T follicular helper cell (primary cell): ENCODE measurements at places on chromosomes 2 and 18.

- DNase-seq: no peak
Observed at GRCh38 chr2:109256111-109256510, 127.1 kb downstream of the SH3RF3 start.

DNA sequence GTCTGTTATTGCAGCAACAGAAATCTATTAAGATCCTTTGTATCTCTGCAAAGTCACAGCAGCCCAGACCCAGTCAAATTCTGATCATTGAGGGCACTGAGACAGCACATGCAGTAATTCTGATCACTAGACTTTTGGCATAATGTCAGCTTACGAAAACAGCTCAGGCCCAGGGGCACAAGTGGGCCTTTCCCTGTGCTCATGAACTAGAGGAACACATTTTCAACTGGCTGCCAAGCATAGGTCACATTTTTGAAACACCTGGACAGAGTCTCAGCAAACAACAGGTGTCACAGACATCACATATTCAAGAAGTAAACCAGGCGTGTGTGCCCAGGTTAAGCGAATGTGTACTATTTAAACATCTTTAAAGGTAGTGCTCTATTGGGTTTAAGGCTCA is 13.7 kb downstream of the DOCK10 start:
- DNase-seq: no peak

GRCh38 chr2:221778025-221778424 is 205.9 kb upstream of the EPHA4 start:
- DNase-seq: no peak

- no peak for DNase-seq
Observed at GRCh38 chr2:32124660-32125059, 41.0 kb upstream of the SLC30A6 start.

GRCh38 chr2:153387203-153387602 is 91.4 kb downstream of the RPRM start:
- no peak for DNase-seq

GRCh38 chr18:76518123-76518859 is 23.2 kb upstream of the ZNF516 start:
- no peak for DNase-seq

DNA sequence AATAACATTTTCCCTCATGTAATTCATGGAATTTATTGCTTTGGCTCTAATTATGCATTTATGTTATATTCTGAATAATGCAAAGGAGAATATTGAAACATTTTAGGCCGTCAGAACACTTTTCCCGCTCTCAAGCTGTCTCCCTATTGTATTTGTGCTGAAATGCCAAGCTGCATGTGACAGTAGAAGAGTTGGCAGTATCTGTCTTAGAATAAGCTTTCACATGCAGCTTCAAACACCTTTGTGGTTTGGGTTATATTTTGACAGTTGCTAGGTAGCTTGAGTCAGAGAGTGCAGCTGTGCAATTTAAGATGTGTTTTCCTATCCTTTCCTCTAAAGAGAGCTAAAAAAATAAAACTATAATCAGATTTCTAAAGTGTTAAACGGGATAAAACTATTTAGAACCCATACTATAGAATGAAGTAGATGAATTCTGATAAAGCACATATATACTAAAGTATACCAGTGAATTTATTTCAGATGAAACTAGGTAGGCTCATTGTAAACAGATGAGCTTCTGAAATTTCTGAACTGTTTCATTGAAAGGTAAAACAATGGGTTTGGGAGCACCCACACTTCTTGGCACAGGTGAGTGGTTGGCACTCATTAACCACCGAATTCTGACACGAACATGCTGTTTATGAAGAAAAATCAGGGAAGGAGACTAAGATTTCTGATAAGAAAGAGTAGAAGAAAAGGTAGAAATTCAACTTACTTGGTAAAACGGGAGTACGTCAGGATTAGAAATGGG is 43.4 kb downstream of the PLCL1 start:
- DNase-seq: no peak

DNA sequence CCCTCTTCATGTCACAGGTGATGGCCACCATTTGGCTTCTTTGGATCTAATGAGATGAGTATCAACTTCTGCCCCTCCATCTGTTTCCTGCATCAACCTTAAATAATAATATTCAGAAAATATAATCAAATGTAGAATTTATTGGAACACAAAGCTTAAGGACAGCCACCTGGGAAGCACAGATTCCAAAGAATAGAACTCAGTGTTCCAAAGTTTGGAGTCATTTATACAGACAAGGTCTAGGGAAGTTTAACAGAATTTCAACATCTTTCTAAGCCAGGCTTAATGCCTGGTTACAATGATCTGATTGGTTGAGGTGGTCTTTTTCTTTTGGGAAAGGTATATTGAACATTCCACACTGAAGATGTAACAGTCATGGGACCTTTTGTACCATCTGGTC is 218.0 kb upstream of the PIEZO2 start:
- DNase-seq: no peak

- no peak for DNase-seq
Observed at GRCh38 chr18:50790241-50790640, 29.6 kb downstream of the MRO start.

DNA sequence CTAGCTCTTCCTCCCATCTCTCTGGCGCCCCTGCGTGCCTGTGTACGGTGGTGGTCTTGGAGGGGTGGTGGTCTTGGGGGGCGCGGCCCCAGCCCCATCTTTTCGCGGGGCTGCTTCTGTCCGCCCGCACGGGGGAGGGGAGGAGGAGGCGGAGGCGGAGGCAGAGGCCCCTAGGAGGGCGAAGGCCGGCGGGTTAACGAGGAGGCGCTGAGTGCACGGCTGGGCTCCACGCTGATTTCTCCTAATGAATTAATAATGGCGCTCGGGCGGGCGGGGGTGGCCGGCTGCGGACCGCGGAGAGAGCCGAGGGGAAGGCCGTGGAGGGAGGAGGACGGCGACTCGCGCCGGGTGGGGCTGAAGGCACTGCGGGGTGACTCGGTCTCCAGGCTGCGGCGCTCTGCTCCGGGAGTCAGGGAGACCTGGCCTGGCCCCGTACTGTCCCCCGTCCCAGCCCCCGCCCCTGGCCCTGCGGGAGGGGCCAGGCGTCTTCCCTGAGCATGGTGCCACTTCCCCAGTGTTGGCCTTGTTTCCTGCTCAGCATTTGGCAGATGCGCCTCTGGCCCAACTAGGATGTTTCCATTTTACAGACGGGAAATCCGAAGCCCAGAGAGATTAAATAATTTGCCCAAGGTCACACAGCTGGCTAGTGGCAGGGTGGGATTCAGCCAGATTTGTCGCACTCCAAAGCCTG is 6.0 kb downstream of the GAREM2 start:
- no peak for DNase-seq

GRCh38 chr18:44682871-44683221 is 2.2 kb downstream of the SETBP1 start:
- no peak for DNase-seq

GRCh38 chr2:221961561-221961960 is 337.2 kb downstream of the PAX3 start:
- no peak for DNase-seq

DNA sequence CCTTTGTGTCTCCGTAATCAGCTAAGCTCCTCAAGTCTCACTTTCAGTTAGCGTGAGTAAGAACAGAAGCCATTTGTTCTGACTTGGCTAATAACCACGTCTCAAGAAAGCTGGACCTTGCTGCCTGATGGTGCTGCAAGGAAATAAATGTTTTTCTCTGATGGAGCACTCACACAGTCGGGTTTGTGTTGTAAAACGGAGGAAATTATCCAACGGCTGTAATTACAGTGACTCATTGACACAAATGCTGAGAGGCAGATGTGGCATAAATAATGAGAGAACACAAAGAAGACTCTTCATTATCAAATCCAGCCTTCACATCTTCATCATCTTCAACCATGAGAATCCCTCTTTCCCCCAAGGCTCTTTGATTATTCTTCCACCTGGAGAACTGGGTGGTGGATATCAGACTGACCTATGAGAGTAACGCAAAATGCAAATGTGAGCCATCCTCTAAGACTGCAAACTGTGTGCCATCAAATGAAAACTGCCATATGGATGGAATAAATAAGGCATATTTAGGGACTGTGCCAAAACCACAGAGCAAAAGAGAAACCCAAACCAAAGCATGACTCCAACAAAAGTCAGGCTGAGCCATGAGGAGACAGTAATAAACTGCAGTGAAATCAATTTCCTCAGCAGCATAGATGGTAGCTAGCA is 252.6 kb downstream of the RND3 start:
- DNase-seq: no peak

DNA sequence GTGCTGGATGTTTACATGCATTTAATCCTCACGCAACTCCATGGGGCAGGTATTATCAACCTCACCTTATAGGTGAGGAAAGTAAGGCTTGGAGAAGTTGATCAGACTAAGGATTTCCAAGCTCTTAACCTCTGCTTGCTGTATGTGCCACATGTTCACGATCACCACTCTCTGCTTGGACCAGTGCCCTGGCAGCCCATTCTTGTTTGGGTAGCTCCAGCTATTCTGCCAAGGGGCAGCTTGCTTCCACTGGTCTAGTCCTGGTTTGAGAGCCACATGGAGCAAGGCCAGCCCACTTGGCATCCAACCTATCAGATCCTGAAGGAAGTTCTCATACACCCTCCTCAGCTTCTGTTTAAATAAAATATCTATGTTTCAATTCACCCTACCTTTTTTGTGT is 14.3 kb downstream of the PLB1 start:
- DNase-seq: no peak

- DNase-seq: no peak
Observed at GRCh38 chr2:58594175-58594574, 353.1 kb upstream of the FANCL start.

DNA sequence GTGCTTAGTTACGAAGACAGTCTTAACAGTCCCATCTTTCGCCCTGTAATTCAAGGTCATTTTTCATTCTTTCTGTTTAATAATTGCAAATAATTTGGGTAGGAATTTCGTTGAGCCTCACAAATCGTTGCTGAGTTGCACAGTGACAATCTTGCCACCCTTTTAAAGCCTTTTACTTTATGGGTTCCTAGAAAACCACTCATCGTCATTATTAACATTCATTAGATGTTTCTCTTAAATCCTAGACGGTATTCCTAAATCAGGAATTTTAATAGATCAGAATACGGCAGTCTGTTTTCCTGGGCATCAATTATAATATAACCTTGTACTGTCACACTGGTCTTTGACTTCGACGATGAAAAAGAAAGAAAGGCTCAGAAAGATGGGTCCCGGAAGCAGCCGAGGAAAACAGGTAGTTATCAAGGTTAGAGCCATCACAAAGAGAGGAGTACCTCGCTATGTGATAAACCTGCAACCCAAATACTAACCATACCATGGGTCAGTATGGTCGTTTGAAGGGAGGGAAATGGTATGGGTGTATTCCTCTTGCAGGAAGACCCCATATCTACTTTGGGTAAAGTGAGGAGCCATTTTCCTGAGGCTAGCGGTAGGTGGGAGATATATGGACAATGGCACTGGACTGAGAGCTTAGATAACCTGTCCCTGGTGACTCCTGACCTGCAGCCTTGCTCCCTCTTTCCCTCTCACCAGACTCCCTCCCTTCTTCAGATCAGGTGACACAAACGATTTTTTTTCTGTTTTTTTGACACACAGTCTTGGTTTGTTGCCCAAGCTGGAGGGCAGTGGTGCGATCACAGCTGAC is 981 bp upstream of the SF3B1 start:
- DNase-seq: no peak

- DNase-seq: no peak
Observed at GRCh38 chr2:3657881-3658280, at the start of gene ALLC. Gene ALLC, plus strand, starts transcription at chr2:3658200. Its CDS starts 12,958 bp downstream, at chr2:3671158.

GRCh38 chr18:46506974-46507586 is 149.9 kb downstream of the LOXHD1 start:
- DNase-seq: no peak

DNA sequence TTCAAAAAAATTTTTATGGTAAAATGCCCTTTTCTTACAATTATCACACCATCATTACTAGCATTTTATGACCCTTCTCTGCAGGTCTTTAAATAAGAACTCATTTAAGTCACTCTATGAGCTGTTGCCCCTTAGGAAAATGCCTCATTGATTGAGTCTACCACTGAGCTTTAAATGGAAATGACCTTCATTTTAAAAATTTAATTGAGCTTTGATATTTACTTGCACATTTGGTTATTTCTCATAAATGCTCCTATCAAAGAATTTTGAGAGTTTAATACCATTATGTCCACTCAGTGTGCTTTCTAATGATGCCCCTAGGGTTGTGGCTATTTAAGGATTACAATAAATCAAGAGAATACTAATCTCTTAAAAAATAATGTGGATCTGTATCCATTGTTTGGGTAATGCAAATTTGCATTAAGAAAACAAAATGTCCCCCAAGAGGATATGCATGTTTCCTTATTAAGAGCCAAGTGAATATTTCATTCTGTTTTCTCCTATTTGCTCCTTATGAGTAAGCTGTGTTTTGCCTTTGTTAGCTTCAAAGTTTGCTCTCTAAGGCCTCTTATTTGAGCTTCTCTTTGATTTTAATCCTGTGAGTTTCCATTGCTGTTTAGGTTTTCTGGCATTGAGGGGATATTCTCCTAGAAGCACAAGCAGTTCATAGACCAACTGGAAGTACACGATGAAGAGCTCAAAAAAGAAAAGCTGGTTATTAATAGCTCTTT is 69.8 kb downstream of the CERS6 start:
- no peak for DNase-seq

GRCh38 chr18:79069717-79070151 is 540 bp downstream of the ATP9B start:
- DNase-seq: no peak

DNA sequence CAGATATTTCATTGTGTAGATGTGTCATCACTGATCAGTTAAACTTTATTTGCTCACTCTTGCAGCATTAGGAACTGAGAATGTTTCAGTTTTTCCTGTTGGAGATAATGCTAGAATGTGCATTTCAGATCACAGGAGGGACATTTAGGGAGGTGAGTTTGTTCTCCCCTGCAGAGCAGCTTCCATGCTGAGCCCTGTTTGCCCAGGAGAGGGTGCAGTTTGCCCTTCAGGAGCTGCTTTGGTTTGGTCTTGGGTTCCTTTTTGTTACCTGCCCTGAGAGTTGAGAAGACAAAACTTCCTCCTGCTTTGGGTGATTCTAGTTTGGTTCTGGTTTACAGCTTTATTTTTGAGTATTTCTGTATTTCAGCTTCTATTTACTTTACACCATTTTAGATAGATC is 49.9 kb downstream of the DGKD start:
- DNase-seq: peak; percentile 55

- no peak for DNase-seq
Observed at GRCh38 chr2:189865826-189866225, 81.6 kb downstream of the PMS1 start.

DNA sequence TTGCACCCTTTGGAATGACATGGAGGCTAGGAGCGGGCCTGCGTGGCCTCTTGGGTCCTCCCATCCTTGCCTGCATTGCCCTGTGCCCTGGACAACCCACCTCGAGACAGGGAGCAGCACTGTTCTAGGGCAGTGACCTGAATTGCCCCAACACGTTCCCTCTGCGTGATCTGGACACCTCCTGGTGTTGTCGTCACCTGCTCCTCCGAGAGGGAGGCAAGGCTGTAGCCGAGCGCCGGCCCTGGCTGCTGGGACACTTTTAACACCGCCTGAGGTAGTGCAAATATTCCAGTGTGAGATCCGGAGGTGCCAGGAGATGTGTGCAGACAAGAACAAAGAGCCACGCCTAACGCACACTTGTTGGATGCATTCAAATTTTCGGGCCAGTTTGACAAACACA is 131.5 kb downstream of the SMAD7 start:
- no peak for DNase-seq
